ENCODE measurements at places on chromosomes 2 and 18.

DNA sequence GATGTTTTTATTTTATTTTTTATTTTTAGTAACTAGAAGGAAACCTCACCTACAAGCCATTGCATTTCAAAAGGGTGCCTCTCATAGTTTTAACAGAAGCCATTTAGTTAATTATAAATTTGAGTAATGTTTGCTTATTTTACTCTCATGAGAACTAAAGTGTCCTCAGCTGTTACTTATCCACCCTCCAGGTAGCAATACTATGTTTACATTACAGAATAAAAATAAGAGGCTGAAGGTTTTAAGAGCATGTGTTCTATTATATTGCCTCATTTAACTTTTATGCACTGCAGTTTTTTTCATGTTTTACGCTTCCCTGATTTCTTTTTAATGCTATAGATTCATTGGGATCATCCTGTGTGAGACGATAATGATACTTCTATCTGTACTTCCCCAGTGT, 235.5 kb downstream of the THSD7B start:
- DNase-seq = no peak

GRCh38 chr2:157691695-157692094, 63.0 kb upstream of the ACVR1C start:
- no peak for DNase-seq

DNA sequence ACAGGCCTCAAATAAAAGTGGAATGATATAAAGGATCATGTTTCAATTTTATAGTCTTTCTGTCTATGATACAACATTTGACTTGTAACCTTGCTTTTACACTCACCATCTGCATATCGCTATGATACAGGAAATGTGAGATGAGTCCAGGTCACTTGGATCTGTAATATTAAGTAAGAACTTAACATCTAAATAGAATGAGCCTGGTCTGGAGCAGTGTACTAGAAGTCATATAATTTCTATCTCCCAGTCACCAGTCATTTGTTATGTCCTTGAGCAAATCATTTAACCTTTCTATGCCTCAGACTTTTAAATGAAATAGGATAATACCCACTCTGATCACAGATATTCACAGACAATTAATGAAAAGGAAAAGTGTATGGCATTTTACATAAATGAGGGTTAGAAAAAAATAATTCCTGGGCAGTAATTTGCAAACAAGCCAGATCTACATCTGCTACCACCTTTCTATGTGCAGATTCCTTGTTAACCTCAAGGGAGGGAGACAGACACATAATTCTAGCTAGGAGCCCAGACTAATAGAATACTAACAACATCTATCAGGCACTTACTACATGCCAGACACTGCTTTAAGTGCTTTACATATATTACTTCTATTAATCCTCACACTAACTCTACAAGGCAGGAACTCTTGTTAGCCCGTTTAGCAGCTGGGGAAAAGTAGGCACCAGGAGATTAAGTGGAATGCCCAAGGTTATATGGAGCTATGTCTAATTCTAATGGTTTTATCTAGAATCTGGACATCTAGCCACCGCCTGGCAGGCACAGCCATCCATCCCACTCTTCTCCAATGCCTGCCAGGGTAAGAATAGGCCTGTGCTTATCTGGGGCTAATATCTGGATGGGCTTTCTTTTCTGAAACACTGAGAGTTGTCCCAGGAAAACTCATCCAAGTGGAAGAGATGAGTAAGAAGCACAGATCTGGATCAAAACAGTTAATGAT, 313.6 kb upstream of the CDH20 start:
- DNase-seq = no peak

DNA sequence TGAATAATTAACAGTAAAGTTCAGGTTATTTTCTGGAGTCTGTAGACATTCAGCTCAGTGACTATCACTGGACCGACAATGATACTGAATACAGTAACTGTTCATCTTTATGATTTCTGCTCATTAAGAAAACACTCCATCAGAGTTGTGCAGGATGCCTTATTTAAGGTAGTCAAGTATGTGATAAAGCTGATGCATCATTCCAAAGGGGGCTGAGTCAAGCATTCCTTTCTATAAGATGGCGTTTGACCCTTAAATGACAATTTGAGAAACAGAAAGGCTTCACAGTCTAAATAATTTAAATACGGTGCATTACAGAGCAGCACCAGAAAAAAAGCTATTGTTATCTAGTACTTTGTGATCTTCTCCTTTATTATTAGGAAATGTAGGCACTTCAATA, 131.1 kb downstream of the CDH2 start:
- no peak for DNase-seq

DNA sequence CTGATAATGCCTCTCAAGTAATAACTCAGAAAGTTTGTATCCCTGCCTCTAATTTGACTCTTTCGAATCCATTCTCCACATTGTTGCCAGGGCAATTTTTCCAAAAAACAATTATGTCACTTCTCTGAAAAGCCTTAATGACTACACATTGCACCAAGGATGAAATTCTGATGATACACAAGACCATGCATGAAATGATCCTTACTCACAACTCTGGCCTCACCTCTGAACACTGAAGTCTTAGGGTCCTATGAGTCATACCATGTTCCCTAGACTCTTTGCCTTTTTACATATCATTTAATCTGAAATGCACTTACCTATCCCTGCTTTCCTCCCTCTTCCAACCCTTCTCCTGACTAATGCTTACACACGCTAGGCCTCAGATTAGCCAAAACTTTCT, 51.0 kb downstream of the WDPCP start:
- no peak for DNase-seq

- DNase-seq = no peak
Observed at GRCh38 chr2:130365075-130365474, 9.2 kb downstream of the PTPN18 start.

- DNase-seq = no peak
Observed at GRCh38 chr2:157746234-157746950, 117.7 kb upstream of the ACVR1C start.

DNA sequence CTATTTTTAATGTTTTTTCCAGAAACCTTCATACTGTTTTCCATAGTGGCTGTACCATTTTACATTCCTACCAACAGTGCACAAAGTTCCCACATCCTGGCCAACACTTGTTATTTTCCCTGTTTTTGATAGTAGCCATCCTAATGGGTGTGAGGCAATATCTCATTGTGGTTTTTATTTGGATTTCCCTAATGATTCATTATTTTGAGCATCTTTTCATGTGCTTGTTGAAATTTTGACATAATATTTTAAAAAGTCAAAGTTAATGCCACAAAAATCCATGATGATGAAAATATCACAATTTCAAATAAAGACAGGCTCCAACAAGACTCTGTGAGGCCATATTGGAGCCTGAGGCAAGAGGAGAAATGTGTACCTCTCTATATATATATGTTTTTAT, 50.2 kb downstream of the VWA3B start:
- no peak for DNase-seq

DNA sequence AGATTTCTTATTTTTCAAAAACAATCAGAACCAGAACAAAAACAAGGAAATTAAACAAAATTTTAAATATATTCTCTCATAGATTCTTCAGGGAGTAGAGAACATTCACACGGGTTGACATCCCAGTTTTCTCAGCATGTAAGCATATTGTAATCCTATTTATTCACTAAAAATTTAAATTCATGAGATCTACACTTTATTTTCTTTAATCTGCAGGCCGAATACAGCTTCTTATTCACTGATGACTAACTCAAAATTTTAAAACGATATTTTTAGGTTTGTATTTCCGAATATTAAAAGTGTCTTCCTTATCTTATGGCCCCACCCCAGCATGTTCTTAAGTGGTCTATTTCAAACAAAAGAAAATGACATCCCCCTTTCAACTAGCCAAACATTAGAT, 262.4 kb downstream of the MEIS1 start:
- DNase-seq = no peak

DNA sequence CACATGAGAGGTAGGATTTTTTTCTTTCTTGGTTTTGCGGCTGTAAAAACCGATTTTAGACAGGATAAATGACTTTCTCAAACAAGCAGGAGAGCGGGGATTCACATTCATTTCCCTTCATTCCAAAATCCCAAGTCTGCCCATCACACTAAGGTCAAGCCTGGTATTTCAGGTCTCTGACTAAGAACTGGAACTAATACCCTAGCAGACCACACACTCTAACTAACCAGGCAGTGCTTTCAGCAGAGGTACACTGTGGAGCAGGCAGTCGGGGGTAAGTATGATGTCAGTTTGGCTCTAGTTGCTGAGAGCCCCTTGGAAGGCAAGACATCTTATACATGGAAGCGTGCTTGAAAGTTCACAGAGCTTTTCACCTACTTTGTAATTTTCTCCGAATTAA, 128.1 kb upstream of the LHCGR start:
- no peak for DNase-seq

- DNase-seq = no peak
Observed at GRCh38 chr2:121670181-121670580, 20.9 kb upstream of the CLASP1 start.

DNA sequence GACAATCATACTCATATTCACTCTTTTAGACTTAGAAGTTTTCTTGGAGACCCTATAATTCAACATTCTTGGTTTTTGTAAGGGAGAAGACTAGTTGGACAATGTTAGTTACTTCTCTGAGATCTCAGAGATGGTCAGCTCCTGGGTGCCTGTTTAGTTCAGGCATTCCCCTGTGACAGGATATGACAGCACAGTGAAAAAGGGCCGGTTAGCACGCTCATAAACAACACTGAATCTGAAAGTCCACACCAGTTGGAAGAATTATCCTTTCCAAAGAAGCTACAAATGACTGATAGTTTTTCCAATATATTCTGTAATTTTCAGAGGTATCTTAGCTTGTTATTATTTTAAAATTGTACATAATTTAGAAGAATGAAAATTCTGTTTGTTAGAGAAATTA, 75.7 kb downstream of the ADAM23 start:
- DNase-seq = no peak

GRCh38 chr18:48673853-48674721, 135.3 kb downstream of the CTIF start:
- DNase-seq = no peak

DNA sequence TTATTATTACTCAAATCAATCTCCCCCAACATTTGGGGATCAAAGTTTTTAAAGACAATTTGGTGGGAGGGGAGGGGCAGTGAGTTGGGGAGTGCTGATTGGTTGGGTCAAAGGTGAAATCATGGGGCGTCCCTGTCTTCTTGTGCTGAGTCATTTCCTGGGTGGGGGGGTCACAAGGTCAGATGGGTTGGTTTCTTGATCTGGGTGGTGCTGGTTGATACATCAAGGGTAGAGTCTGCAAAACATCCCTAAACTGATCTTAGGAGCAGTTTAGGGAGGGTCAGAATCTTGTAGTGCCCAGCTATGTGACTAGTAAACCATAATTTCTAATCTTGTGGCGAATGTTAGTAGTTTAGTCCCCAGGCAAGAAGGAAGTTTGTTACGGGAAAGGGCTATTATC, 67.4 kb downstream of the MOGAT1 start:
- DNase-seq = no peak

DNA sequence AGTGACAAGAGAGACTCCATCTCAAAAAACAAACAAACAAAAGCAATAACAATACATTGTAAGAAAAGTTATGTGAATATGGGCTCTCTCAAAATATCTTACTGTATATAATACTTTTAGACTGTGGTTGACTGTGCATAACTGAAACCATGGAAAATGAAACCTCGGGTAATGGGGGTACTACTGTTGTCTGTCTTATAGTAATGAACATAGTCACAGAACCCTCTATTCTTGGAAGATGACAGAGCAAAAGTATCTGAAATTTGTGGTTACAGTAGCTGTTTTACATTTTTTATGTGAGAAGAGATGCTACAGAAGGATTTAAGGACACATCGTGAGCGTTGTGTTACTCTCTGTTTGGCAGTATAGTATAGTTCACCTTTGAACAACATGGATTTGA, 60.5 kb downstream of the MAP4K4 start:
- no peak for DNase-seq

DNA sequence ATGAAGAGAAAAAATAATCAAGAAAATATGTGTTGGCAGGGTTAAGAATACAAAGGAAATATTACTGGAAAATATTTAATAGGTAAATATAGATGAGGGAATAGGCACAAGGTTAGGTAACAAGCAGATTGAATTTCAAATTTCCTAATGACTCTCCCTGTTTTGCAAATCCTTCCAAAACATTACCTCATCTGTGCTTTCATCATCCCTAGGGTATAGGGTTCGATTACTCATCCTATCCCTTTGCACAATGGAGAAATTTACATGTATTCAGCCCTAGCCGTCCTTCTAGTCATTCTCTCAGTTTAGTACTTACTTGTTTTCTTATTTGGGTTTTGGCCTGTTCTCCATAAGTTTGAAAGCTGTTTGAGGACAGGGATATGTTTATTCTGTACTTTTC, 864.6 kb upstream of the FSHR start:
- DNase-seq = no peak

DNA sequence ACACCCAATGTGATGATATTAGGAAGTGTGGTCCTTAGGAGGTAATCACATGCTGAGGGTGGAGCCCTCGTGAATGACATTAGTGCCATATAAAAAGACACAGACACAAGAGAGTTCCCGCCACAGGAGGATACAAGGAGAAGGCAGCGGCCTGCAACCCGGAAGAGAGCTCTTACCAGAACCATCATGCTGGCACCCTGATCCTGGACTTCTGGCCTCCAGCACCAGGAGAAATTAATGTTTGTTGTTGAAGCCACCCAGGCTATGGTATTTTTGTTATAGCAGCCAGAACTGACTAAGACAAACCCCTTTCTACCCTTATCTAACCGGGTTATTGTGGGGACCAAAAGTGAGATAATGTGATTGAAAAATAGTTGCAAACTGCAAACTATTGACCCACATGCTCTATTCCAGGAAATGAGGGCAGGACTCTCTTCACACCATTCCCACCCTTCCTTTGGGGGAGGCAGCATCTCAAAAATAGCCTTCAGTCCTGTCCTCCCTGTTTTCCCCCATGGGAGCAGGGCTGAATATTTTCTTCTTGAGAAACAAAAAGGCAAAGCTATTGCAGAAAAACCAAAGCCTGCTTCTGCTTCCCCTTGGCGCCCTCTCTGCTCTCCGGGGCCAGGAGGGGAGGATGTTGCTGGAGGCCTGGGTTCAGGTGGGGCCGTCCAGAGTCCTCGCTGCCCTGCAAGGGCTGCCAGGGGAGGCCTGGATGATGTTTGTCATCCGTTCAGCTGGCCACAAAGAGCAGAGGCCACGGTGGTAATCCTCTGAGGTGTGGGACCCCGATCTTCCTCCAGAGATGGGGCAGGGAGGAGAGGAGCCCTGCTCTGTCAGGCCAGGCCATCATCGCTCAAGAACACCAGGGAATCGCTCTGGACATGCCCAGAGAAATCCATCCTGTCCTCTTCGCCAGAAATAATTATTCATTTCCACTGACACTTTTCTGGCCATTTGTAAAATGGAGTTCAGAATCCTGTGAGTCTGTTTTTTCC, 73.8 kb upstream of the HAAO start:
- no peak for DNase-seq

- DNase-seq = no peak
Observed at GRCh38 chr2:48532824-48533223, 2.9 kb downstream of the STON1 start.

DNA sequence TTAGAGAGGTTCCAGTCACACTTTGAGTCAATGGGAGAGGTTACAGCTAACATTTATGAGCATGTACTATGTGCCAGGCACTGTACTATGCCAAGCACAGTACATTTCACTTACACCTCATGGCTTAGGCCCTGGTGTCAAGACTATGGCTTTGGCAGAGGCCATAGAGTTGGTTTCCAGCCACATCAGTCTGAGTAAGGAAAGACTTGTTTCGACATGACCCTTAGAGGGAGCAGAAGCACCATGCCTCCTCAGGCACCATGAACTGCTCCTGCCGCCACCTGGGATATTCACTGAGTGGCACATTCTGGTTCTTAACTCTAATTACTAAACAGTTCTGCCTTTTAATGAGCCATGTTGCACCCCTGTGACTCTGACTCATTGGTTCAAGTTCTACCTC, 12.7 kb downstream of the DGUOK start:
- DNase-seq = no peak

Measured in activated naive CD8-positive, alpha-beta T cell treated with anti-CD3 and anti-CD28 coated beads, Interleukin-2, amount 50 U/mL, for 24 hours (primary cell).